ENCODE measurements at places on chromosomes 12 and 14.

- DNase-seq = no peak
These were observed 16.9 kb downstream of the OR6S1 start for GRCh38 chr14:20624495-20625070.

- DNase-seq = no peak
These were observed 183.7 kb downstream of the EXOC5 start for GRCh38 chr14:57085043-57085442.

- peak; percentile 18 for DNase-seq
These were observed 3.0 kb downstream of the SDSL start for GRCh38 chr12:113424915-113425823.

- DNase-seq = no peak
These were observed 415.9 kb downstream of the ZFP36L1 start for GRCh38 chr14:68377006-68377405.

DNA sequence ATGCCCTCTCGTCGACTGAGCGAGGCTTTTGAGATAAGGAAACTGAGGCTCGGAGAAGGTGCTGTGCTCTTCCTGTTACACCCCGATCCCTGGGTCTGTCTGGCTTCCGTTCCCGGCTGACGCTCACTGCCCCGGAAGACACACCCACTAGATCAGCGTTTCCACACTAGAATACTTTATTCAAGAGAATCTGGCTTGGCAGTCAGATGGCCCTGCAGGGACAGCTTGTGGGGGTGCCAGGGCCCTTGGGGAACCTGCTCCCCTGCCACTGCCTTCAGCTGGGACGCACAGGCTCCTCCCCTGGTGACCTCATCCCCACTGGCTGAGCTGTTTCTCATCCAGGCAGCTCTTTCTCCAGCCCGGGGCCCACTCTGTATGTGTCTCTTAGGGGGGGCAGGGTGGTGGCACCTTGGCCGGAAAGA is 13.7 kb downstream of the PGF start:
- DNase-seq = no peak

DNA sequence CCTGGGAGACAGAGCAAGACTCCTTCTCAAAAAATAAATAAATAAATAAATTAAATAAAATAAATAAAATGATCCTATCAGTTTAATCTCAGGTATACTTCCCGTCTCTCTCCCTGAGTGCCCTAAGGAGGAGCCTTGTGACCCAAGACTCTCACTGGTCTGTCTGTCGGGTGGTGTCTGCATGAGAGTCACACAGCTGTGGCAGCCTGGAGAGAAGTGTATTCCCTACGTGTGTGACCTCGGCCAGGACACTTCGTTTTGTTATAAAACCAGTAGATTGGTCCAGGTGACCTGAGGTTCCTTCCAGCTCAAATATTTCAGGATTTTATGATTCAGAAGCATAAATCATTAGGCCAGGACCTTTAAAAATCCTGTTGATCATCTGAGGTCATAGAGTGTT is 4.8 kb downstream of the SYNE3 start:
- DNase-seq = no peak

- no peak for DNase-seq
These were observed 51.5 kb downstream of the SUDS3 start for GRCh38 chr12:118427819-118428218.

DNA sequence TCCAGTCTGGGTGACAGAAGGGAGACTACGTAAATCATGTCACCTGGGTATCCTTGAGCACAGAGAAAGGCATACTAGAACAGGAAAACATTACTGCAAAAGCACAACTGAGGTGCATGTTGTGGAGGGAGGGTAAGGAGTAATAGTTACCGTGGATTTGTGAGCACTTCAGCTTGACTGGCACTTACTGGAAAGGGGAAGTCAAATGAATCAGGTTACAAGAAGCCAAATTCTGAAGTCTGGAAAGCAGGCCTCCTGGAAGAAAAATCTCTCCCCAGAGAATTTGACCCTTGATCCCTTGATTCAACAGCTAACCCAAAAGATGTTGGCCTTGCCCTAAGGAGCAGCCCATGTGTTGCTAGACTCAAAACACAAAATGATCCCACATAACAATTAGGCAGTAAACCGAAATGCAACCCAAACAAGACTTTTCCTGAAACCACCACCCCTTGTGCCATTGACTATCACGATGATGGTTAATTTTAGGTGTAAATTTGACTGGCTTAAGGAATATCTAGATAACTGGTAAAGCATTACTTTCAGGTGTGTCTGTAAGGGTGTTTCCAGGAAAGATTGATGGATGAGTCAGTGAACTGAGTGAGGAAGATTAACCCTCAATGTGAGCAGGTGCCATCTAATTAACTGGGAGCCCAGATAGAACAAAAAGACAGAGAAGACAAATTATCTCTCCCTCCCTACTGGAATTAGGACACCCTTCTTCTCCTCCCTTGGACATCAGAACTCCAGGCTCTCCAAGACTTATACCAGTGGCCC is 108.8 kb downstream of the SLC25A21 start:
- DNase-seq = no peak

GRCh38 chr14:100122481-100123223 is 36.8 kb downstream of the DEGS2 start:
- no peak for DNase-seq

- DNase-seq = no peak
These were observed 36.5 kb upstream of the DYNC1H1 start for GRCh38 chr14:101927859-101928258.

GRCh38 chr12:69927164-69927563 is 102.1 kb downstream of the MYRFL start:
- no peak for DNase-seq

- no peak for DNase-seq
These were observed 77.7 kb upstream of the MED13L start for GRCh38 chr12:116354950-116355783.

- no peak for DNase-seq
These were observed 3.3 kb downstream of the NCKAP5L start for GRCh38 chr12:49824895-49825294.

DNA sequence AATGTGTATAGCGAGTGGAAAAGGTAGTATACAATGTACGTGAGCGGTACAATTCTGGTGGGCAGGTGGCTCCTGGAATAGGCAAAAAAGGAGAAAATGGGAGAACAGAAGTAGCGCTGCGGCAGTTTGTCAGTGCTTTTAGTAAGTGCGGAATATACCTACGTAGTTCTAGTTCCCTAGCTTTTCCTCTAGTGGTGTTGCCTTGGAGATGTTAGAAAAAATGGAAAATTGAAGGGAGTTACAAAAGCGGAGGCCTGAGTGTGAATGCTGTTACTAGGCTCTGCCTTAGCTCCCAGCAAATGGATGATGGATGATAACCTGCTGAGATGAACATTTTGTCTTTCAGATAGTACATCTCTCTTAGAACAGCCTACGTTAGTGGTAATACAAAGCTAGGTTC is 1.1 kb downstream of the TTC8 start:
- no peak for DNase-seq

- DNase-seq = no peak
These were observed 69.8 kb downstream of the CNTN1 start for GRCh38 chr12:40762072-40762471.

GRCh38 chr14:88614218-88614907 is 51.5 kb downstream of the ZC3H14 start:
- DNase-seq = no peak

- DNase-seq = no peak
These were observed 37.2 kb upstream of the TDRD9 start for GRCh38 chr14:103890821-103891666.
